ENCODE measurements at places on chromosomes 4 and X. TPM values are rescaled to one million over a fixed set of nuclear protein-coding genes. Genes with fewer than 3 reads are reported as not detected.

APLN gene
- not detected for total RNA-seq

SPANXC gene
- not detected for total RNA-seq

LUZP4 gene
- not detected for total RNA-seq

DNA sequence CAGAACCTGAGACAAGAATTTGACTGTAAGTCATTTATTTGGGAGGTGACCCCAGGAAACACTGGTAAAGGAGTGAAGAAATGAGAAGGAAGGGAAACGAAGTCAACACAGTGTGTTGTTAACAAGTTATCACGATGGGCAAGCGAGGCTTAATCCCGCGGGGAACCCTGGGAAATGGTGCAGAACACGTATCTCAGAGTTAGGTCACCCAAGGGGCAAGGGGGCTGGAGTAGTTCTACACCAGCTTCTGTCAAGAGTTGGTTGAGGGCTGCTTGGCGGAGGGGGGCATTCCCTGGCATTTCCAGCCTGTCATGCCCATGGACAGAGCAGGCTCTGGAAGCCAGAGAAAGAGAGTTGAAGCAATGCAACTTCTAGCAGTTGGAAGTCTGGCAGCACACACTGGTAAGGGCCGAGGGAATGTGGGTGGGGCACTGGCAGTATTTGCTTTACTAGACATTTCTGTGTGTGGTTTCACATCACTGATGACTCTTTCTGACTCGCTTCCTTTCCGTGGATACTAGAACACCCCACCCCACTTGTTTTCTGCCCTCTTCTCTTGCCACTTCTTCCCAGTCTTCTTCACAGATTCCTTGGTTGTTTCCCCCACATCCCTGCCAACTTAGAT is 52.2 kb upstream of the ADGRG2 start:
- DNase-seq, result no peak

GRCh38 chr4:70838666-70839588 is 763 bp downstream of the GRSF1 start:
- DNase-seq, result peak; percentile 72

DNA sequence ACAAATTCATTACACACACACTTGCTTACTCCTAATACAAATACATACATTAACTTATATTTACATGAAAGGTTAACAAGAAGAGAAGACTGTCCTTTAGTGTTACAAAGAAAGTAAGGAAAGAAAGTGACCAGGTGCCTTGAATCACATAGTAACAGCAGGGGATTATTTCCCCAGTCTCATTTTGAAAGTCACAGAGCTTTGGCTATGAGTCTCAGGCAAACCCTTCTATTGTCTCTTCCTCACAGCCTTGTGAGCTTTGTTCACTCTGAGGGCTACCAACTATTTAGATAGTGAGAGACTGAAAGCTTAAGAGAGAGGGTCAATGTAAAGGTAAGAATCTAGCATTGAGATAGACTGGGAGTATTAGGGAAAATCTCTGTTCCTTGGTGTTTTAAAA is 161.6 kb downstream of the NPNT start:
- no peak for DNase-seq

DNA sequence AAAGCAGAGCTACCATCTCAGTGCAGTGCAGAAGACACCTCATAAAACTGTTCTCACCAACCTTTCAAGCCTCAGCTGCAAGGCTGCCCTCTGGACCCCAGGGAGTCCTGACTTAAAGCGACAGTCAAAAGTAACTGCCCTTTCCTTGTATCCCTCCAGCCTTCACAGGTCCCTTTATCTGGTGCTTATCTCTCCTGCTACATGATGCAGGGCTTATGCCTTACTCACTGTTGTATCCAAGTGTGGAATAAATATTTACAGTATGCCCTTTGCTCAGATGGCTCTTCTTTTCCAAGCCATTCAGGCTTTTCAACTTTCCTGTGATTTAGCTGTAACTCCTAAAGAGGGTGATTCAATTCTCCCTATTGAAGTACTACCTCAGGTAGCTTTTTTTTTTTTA is 92.6 kb downstream of the KDR start:
- DNase-seq, result no peak
